Activated CD4-positive, CD25-positive, alpha-beta regulatory T cell treated with anti-CD3 and anti-CD28 coated beads, Interleukin-2, amount 50 U/mL, for 24 hours (primary cell): ENCODE measurements at places on chromosomes 3 and 15.

DNA sequence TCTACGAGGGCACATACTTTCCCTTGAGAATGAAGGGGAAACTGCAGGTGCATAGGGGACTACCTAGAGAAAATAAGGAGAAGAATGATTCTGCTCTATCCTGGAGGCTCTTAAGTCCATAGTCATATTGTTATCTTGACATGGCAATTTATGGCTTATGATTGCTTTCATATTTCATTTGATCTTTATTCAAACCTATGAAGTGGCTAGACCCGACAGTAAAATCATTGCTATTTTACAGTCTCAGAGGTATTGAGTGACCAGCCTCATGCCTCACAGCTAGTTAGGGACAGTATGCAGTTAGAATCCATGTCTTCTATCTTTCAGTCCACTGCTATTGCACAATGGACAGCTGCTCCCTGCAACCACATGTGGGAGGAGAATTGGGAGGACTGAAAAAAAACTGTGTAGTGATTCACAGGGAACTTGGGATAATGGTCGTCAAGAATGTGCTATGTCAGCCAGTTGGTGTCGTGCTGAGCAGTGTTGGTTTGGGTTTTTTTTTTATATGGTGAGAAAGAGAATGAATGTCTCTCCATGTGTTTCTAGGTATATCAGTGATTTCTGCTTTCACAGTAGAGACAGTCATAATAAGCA is 63.2 kb upstream of the SPPL2A start:
- no peak for ATAC-seq

DNA sequence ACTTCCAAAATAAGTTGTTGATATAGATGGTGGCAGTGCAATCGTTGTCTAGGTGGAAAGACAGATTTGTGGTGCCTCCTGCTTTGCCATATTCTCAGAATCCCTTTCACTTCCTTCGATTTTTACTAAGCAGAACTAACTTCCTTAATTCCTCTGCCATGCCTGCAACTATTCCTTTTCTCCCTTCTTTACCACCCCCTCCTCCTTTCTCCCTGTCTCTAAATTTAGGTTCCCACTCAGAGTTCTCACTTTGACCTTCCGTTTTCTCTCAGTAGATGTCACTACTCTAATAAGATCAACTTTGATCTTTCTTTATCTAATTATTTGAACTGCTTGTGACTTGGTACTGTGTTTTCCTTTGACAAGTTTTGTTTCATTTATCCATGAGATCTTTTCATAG is 351.2 kb downstream of the LPP start:
- no peak for ATAC-seq

- ATAC-seq = no peak
These were observed 43.5 kb downstream of the FGD5 start for GRCh38 chr3:14862303-14862660.

DNA sequence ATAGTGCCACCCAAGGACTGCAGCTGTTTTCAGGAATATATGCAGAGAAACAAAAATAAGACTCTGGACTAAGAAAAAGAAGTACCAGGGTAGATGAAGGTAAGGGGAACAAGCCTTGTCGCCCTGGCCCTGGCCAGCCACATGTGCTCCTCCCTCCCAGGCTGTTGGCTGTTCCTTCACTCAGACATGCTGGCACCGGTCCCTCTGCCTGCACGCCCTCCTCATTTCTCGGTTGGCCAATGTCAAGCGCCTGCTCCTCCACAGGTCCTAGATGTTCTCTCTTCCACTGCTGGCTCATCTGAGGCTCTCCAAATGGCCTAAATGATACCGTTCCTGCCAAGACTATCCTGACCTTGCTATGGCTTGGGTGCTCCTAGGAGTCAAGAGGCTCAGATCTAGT is 288.4 kb upstream of the LYSMD4 start:
- no peak for ATAC-seq

DNA sequence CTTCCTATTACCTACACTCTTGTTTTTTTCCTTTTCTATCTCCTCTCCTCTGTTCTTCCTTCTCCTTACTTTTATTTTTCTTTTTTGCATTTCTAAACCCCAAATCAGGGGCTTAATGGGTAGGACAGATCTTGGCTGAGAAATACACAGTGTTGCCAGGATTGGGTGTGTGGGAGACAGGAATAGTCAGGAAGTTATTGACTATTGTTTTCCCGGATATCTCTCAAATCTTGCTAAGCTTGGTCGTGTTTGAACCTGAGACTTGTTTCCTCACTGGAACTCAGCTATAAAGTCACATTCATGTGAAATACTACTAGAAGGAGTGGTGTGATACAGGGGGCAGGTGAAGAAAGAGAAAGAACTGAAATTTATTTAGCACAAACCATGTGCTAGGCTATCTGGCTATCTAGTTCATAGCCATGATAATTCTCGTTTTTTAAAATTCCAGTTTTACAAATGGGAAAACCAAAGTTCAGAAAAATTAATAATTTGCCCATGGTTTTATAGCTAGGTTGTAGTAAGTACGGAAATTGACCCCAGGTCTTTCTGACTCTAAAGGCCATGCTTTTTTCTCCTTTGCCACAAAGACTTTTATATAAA is 343.2 kb upstream of the UMPS start:
- no peak for ATAC-seq

GRCh38 chr15:82554351-82554750 is 14.1 kb upstream of the RPS17 start:
- ATAC-seq = no peak

DNA sequence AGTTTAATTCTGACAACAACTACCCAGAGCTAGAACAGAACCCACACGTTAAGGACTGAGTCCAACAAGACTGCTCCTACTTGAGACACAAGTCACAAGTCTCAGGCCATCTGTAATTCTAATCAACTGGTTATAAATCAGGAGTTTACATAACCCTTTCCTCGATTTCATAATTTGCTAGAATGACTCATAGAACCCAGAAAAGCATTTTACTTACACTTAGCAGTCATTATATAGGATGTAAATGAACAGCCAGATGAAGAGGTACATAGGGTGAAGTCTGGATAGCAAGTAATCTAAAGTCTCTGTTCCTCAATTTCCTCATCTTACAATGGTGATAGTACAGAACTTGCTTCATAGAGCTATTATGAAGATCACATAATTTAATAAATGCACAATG is 1018.2 kb downstream of the DIPK2A start:
- ATAC-seq = no peak
